ENCODE measurements at places on chromosomes 11 and 22.
A peak's percentile ranks its signal among the peaks of the same experiment; 100 is the strongest.

- no peak for DNase-seq
Observed at GRCh38 chr11:121323046-121323607, 30.6 kb downstream of the SC5D start.

- DNase-seq: peak; percentile 69
Observed at GRCh38 chr22:38240734-38241252, 32.0 kb downstream of the TMEM184B start.

DNA sequence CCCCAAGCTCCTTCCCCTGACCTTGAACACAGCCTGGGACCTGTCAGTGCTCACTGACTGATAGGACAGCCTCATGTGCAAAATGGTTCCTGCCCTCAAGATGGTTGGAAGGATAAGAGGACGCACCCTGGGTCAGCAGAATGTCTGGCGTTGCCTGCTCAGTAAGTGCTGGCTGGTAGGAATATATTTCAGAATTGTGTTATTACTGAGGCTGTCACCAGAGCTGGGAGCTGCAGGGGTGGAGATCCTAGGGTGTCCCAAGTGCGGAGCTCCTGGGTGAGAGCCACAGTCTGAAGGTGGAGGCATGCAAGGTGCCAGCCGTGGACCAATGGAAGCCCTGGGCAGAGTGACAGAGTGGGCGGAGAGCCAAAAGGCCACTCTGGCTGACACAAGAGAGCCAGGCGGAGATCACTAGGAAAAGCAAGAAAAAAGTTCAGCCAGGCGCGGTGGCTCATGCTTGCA is 1.0 kb upstream of the SEC14L4 start:
- no peak for DNase-seq

- DNase-seq: no peak
Observed at GRCh38 chr11:103147627-103148026, 38.4 kb downstream of the DYNC2H1 start.

GRCh38 chr11:69923641-69924307 is 104.6 kb upstream of the FGF3 start:
- DNase-seq: no peak

GRCh38 chr22:45230026-45230721 is 10.5 kb downstream of the KIAA0930 start:
- no peak for DNase-seq

DNA sequence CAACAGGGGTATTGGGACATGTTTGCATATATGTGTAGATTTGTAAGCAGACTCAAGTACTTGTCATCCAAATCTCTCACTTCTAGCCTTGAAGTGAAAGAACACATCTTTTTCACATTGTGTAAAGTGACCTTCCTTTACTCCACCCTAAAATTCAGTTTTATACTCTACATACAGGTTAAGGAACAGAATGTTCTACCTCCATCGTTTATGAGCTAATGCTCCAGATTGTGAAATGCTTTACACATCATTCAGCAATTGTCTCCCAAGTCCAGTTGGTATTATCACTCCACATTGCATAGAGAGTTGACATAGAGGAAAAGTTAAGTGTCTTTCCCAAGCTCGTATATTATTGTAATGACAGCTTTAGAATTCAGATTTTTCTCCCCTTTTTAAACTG is 46.1 kb upstream of the BLID start:
- DNase-seq: no peak

- DNase-seq: no peak
Observed at GRCh38 chr11:17012179-17012578, 2.0 kb downstream of the PLEKHA7 start.

DNA sequence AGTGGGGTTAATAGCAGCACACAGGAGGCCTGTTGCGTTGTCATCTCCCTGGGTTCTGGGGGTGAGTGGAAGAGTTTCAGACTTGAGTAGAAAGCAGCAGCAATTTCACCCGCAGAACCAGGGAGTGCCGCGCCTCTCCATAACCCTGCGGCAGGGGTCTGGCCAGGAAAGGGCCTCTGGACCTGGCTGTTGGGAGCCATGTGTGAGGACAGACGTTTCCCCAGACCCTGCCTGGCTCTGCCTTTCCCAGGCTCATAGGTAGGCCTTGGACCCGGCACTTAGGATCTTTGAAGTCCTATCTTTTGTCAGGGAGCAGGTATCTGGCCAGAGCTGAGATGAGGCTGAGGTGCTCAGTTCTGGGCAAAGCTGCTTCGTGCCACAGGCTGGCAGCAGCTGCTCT is 106.6 kb upstream of the PARVA start:
- no peak for DNase-seq

DNA sequence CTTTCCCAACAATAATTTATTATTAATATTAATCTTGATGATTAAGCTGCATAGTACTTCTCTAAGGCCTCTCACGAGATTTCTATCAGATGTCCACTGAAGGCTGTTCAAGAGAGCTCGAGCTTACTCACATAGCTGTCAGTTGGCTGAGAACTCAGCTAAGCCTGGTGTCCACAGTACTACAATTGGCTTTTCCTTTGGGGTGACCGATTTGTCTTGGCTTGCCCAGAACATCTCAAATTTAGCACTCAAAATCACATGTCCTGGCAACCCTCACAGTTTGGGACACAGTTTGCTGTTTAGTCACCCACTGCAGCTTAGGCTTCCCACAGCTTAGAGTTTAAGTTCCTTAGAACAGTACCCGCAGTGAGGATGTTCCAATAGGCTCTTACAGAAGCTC is 96.5 kb downstream of the LUZP2 start:
- no peak for DNase-seq

GRCh38 chr11:79864882-79865281 is 424.1 kb upstream of the TENM4 start:
- no peak for DNase-seq

DNA sequence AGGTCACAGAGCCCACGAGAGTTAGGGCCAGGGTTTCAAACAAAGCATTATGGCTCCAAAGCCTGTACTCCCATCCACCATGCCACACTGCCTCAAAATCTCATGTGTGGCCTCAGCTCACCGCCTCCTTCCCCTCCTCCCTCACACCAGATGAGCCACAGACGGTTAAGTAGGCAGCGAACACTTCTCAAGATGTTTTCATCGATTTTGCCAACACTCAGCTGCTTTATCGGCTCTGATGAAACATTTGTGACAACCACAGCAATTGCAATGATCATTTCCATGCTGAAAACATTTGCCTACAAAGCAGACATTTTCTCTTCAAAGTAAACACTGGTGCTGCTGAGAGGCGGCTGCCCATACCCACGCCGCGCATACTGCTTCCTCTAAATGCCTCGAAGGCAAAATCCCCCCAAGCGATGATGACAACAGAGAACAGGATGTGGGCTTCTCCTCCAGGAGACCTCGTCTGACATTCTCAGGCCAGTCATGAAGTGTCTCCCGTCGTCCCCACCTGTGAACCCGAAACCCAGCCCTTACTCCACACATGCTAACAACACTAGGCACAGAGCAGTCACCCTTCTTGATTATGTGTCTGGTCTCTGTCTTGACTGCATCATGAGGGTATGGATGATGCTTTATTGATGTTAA is 599.2 kb downstream of the SOX6 start:
- no peak for DNase-seq

- DNase-seq: no peak
Observed at GRCh38 chr22:43569111-43569510, 157.3 kb downstream of the MPPED1 start.

Measured in GM04504 (cell line).